ENCODE measurements at places on chromosomes 13 and 19.

- DNase-seq: no peak
Observed at GRCh38 chr13:51996641-51997040, 14.6 kb downstream of the ATP7B start.

- no peak for DNase-seq
Observed at GRCh38 chr13:84025824-84026223, 143.6 kb upstream of the SLITRK1 start.

GRCh38 chr13:100650326-100650725 lies 24.3 kb downstream of the TMTC4 start:
- no peak for DNase-seq

DNA sequence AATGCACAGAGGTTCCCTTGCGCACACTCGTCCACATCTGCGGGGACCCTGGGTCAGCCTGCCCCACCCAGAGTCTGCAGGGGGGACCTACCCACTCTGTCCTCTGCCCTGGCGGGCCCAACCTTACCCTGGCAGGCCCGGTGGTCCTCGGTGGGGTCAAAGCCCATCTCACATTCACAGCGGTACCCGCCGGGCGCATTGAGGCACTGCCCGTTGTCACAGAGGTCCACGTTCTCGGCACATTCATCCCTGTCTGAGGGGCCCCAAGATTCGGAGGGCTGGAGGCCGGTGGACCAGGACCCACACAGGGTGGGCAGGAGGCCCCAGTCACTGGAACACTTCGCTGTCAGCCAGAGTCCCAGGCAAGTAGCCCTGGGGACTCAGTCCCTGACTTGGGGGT lies 38.5 kb downstream of the FBN3 start:
- no peak for DNase-seq
